Stimulated activated CD8-positive, alpha-beta memory T cell treated with anti-CD3 and anti-CD28 coated beads, Interleukin-2, amount 100 ng/mL, for 48 hours (primary cell): ENCODE measurements at places on chromosomes 7 and 10.

DNA sequence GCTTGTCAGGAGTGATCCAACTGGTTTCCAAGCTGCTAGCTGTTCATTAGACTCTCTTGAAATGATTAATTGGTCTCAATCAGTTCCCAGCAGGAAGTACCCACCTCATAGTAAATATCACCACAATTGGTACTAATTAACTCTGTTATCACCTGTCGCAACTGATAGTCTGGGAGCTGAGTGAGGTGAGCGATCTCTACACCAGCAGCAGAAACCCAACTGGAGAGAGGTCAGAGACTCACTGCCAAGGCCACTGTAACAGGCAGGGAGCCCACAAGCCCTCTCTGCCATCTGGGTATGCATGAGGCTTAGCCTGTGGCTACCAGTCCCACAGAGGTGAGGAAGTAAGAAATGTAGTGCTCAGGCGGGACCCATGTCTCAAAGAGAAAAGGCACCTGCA lies 245.5 kb downstream of the DYNC1I1 start:
- DNase-seq: no peak

GRCh38 chr10:29687421-29688164 lies 52.8 kb upstream of the SVIL start:
- no peak for DNase-seq

- DNase-seq: no peak
Observed at GRCh38 chr7:94301024-94301586, 93.6 kb upstream of the COL1A2 start.

GRCh38 chr10:70815504-70816219 lies at the start of gene SGPL1:
Gene SGPL1, plus strand, starts transcription at chr10:70815948. Its CDS starts 906 bp downstream, at chr10:70816854.
- peak; percentile 89 for DNase-seq

- DNase-seq: no peak
Observed at GRCh38 chr7:119783799-119784198, 489.2 kb upstream of the KCND2 start.

DNA sequence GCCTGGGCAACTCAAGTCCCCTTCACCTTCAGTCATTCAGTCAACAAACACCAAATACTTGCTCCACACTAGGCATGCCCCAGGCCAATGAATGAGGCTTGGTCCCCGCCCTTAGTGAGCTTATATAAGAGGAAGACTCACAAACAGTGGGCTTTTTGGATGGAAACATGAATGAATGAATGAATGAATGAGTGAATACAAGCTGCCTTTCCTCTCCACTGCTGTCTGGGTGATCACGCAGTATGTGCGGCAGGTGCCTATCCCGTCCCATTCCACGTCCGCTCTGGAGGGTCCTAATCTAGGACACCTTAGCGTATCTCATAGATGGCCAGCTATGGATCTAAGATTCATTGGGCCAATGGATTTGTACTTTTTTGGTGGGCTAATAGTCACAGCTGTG lies 19.8 kb upstream of the GTF2I start:
- no peak for DNase-seq

GRCh38 chr10:61837755-61838171 lies 63.7 kb upstream of the ARID5B start:
- no peak for DNase-seq

DNA sequence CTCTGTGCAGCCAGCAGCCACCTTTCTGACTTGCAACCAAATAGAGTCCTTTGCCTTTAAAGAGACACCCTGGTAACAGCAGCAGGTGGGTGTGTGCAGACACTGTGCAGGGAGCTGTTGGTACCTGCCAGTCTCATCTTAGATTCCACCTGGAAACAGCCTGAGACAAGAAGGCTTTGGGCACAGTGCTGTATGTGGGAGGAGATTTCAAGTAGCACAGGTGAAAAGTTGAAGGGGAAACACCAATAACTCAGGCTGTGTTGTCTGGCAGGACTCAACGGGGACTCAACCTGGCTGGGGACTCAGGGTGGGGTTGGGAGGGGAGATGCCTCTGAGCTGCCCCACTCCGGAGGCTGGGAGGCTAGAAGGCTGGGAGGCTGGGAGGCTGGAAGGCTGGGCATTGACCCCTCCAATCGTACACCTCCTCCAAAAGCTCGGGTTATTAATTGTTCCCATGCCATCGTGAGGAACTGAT lies 6.7 kb downstream of the CPXM2 start:
- DNase-seq: no peak

DNA sequence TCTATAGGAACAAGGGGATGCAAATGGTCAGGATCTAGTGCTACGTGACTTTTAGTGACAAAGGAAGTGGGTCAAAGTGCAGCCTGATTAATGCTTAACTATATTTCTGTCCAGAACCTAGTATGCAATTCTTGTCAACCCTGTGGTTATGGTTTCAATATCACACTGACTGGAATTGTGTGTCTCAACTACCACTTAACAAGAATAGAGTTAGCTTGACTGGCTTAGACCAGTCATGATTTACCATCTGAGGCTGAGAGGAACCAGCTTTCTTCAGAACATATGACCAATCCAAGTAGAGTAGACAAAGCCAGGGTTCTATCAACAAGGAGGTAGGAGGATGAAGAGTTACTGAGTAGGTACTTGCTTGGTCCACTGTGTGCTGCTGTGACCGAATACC lies 54.4 kb downstream of the MYPN start:
- no peak for DNase-seq

DNA sequence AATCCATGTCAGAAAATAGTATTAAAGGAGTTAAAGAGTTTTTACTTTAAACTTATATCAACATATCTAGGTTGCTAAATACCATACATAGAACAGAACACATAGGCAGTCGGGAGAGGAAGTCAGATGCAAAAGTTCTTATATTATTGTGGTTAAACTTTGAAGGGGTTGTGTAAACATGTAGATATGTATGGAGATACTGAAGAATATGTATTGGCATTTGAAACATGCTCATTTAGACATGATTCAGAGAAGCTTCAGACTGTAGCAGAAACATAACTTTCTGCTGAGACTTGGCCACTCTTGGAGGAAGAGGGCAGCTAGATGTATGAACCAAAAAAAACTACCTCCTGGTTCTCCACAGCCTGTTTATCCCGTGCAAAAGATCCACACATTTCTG lies 103.5 kb upstream of the FERD3L start:
- no peak for DNase-seq
